Natural killer cell treated with Interleukin-12 subunit alpha and Interleukin-12 subunit beta and Interleukin-15 and Interleukin-18, amount 100 ng/mL, for 72 hours (primary cell): ENCODE measurements at places on chromosomes 1 and 21. TPM values are rescaled to one million over a fixed set of nuclear protein-coding genes. Genes with fewer than 3 reads are reported as not detected.

Gene CAP1
- 738 TPM for total RNA-seq

- no peak for DNase-seq
Measured at GRCh38 chr1:229756666-229757065, 130.6 kb downstream of the URB2 start.

- no peak for DNase-seq
Measured at GRCh38 chr1:167826127-167826526, 87.8 kb downstream of the ADCY10 start.

Gene KIRREL1
- not detected for total RNA-seq

Gene TNFSF4
- 40.5 TPM for total RNA-seq

Gene RHOU
- 3.7 TPM for total RNA-seq

- no peak for DNase-seq
Measured at GRCh38 chr1:175274368-175274767, 81.8 kb upstream of the KIAA0040 start.

DNA sequence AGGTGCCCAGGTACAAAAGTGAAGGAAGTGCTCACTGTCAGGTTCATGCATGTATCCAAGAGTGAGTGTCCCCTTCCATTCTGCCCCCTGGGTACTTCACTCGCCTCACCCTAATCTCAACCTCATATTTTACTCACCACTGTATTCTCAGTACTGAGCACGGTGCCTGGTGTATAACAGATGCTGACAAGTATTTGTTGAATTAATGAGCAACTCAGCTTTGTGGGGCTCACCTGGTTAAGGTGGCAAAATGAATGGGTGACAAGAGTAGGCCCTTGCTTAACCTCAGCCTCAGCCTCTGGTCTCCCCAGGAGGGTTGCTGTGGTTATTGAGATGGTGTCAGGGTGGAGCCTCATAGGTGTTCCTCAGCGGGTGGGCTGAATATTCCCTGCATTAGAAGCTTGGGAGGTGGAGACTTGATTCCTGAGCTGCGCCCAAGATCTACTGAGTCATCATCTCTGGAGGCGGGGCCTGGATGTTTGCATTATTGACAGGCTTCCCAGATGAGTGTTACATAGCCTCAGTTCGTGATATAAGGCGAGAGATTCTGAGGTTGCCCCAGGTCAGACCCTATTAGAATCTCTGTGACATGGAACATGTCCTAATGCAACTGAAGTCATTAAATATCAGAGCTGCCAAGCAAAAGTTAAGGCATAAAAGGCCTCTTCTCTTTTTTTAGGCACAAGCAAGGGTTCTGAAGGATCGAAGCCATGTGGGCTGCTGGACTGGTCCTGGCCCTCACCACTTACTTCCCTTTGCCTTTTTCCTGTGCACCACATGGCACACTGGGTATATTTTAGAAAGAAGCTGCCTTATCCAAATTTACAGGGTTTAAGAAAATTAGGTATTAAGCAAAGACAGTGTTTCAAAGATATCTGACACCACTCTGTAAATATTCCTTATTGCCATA lies 39.2 kb downstream of the SYT6 start:
- DNase-seq = no peak

DNA sequence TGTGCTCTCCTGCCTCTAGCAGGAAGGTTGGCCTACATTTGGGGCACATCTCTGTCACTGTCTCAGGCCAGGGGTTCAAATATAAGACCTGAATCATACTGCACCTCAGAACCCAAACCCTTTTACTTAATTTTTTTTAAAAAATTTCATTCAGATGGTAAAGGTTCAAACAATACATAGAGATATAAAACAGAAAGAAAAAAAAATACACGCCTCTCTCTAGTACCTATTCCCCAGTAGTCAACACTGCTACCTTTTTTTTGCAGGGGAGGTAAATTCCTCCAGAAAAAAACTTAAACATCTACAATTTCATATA lies 32.9 kb downstream of the MAPKAPK2 start:
- DNase-seq = no peak

Gene NR1I3
- not detected for total RNA-seq

GRCh38 chr1:167683641-167684502 lies 37.9 kb upstream of the MPZL1 start:
- no peak for DNase-seq
